ENCODE measurements at places on chromosomes 7 and 10.

- DNase-seq, result no peak
Measured at GRCh38 chr10:23534326-23534725, 95.5 kb downstream of the OTUD1 start.

DNA sequence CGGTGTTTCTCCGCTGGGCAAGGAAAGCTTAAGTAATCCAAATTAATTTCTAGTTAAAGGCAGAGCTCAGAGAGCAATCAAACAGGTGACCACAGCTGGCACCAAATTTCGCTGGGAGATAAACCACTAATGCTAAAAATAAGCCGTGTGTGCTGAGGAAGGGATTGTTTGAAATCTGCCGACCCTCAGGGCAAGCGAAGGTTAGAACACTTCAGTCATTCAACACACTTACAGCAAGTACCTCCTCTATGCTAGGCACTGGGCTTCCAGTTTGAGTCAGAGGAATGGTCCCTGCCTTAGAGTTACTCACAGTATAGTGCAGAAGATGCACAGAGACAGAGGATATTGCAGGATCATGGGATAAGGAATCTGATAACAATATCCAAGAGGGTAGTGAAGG lies 467.9 kb upstream of the PODXL start:
- no peak for DNase-seq

DNA sequence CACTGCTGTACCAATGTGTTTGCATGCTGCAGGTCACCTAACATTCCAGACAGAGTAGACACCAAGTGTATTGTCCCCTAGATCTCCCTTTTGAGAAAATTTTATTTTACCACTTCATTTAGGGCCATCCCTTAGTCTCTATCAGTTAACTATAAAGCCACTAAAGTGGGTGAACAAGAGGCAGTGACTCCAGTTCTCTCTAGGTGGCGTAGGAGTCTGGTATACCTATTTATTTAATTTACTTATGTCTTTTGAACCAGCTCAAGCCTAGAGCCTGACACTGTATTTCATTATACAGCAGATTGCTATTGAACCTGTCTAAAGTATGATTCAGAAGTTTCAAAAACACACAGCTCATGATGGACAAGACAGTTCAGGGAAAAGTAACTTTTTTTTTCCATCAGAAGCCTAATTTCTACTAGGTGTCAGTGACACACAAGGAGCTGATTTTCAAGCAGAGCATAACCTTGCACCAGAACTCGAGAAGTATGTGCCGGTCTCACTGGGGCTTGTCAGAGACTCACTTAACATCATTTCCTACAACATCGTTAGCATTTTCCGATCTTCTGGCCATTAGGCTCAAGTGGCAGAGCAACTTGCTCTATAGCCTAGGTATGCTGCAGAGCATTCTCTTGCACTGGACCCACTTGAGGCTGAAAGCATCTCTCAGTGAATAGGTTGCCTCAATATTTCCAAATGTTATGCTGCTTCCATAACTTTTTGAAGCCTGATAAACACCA lies 175.4 kb downstream of the CDC14C start:
- no peak for DNase-seq

DNA sequence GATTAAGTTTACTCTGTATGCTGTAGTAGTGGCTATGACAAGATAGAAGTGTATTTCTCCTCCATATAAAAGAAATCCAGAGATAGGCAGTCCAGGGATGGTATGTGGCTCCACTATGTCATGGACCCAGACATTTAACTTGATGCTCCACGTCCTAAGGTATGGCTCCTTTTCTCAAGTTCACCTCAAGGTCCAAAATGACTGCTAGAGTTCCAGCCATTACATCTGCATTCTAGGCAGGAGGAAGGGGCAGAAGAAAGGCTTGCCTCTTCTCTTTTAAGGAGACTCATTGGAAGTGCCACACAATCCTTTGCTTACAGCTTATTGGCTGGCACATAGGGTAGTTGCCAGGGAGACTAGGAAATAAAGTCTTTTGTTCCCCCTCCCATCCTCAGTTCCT lies 27.7 kb upstream of the ATXN7L1 start:
- no peak for DNase-seq

- no peak for DNase-seq
Measured at GRCh38 chr10:26831936-26832335, 28.8 kb downstream of the ABI1 start.

DNA sequence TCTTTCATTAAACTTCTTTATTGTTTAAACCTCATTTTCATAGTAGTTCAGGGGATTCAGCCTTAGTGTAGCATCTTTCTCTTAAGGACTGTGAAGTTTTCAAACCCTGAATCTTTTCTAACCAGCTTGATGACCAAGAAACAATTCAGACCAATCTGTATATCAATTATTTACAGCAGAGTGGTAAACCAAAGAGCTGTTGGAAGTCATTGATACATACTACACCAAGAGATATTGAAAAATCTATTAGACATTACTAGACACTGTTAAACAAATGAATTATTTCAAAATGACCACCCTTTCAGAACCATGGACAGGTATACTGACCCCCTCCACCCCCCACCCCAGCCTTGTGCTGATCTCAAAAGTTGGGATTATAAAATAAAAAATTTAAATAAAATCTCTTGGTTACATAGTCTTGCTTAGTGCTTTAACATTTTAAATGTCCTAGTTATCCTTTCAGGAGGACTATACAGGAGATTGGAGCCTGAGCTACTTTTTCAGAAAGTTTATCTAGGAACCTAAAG lies 143.9 kb upstream of the LSM8 start:
- no peak for DNase-seq

- no peak for DNase-seq
Measured at GRCh38 chr7:48045195-48045765, 9.9 kb downstream of the C7orf57 start.

GRCh38 chr7:94031865-94032264 lies 27.7 kb upstream of the BET1 start:
- no peak for DNase-seq

GRCh38 chr7:112120696-112121217 lies 85.4 kb downstream of the DOCK4 start:
- no peak for DNase-seq

DNA sequence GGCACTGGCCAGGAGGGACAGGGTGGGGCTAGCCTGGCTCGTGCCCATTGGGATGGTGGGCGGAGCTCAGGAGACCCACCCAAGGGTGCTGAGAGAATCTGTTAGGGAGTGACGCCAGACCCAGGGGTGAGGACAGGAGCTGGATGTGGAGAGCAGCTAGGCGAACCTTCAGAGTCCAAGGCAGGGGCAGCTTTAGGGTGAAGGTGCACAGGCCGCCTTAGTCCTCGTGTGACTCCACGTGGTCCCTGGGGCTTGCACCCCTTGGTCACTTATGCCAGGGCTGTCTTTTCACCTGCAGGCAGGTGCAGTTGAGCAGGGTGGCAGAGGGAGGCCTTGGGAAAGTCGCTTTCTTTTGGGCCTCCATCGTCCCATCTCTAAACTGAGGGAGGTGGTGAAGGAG lies 4.3 kb downstream of the RAMP3 start:
- DNase-seq, result no peak

- DNase-seq, result no peak
Measured at GRCh38 chr7:23093111-23093510, 12.5 kb upstream of the KLHL7 start.

DNA sequence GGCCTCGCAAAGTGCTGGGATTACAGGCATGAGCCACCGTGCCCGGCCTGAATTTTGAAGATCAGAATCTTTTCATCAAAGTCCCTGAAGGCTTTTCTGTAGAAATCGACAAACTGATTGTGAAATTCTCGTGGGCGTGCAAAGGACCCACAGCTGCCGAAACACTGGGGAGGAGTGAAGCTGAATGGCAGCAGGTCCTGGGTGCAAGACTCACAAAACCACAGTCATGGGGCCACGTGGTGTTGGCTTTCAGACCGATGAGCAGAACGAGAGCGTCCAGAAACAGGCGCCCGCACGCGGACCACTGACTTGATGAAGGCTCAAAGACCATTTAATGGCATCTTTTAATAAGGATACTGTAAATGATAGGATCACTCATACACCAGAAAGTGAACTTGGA lies 24.7 kb upstream of the PRKAR1B start:
- DNase-seq, result no peak

DNA sequence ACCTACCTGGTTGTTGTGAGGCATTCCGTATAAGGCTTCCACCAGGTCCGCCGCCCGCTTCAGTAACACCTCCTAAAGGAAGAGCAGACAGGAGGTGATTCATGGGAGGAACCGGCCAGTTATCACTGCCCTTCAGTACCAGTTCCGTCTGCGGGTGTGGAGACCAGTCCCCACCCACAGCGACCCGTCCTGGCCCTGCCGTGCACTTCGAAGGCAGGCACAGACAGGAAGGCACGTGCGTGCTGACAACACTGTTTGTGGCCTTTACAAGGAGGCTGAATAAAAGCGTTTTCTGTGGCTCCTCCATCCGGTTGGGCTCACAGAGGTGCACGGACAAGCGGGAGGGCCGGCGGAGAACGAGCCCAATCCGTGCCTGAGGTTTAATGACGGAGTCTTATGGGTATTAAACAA lies 120.9 kb downstream of the EBF3 start:
- no peak for DNase-seq

DNA sequence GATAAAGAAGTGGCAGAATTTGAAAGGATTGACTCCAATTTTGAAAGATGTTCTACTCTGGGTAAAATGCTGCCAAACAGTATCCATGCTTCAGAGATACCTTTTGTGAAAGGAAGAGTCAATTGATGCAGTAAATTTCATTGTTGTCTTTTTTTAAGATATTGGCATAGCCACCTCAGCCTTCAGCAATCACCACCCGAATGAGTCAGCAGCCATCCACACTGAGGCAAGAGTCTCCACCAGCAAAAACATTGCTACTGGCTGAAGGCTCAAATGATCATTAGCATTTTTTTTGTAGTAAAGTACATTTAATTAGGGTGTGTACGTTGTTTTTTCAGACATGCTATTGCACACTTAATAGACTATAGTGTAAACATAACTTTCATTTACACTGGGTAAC lies 31.7 kb upstream of the CYP26C1 start:
- DNase-seq, result no peak

GRCh38 chr10:71708897-71709882 lies 10.4 kb downstream of the C10orf105 start:
- no peak for DNase-seq

DNA sequence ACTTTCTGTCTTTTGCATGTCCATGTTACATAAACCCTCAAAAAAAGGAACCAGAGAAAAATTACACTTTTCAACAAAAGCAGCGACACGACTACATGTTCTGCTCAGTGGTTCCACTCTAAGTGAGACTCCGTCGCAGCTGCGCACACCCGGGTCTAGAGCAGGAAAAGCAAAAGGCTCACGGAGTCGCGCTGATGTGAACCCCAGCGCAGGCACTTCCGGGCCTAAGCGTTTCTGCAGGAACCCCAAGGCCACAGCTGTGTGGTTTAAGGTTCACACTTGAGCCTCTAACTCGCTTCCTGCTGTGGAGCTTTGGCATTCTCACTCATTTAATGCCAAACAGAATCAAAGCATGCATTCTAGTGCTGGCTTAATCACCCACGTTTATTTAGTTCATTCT lies 240.3 kb downstream of the DNAJB6 start:
- no peak for DNase-seq

DNA sequence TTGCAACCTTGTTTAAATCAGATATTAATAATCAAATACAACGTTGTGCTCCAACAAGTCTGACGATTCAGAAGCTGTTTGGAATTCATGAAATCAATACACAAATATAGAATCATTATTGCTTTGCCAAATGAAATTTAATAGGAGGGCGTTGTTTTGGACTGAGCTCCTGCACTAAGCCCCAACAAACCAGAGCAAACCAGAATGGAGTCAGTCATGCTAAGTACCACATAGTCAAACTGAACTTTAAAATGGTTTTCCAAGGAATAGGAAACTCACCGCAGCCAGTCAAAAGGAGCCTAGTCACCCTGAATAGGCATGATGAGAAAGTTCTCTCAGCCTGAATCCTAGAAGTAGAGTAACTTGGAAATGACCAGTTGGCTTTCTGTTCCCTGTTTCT lies 53.7 kb downstream of the HACD1 start:
- DNase-seq, result no peak

DNA sequence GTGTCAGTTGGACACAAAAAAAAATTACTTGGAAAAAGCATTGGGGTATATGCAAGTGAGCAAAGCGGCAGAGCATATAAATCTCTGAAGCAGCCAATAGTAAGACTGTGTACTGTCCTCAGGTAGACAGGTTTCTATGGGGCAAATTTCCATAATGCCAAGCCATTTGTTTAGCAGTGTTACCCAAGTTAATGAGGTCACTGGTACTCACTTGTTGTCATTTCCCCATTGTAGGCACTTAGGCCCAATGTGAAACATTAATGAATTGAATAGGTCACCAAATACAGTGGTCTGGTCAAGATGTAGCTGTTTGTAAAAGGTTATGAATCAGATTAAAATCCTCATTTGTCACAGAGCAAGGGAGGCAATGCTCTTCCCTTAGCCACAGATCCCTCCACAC lies 27.5 kb downstream of the HOXA1 start:
- no peak for DNase-seq

GRCh38 chr7:83937930-83938329 lies 256.7 kb downstream of the SEMA3A start:
- no peak for DNase-seq
